Upper lobe of left lung (tissue), 6 donors: ENCODE measurements at places on chromosomes 13 and 19. TPM values are rescaled to one million over a fixed set of nuclear protein-coding genes. Genes with fewer than 3 reads are reported as not detected.
A peak's percentile ranks its signal among the peaks of the same experiment; 100 is the strongest.

DNA sequence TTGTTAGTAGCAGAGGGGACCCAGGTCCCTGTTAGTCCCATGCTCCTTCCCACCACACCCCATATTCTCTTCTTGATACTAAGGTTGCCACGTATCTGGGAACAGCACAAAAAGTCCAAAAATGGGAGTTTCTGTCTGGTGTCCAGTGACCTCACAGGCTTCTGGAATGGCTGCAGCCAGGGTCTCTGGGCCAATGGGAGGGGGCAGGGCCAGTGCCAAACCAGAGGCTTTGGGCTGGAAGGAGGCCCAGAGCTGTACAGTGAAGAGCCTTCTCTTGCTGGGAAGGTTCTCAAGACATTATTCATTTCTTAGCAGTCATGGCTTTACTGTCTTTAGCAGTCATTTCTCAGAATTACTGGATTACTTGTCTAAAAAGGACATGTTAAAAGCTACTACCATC lies 119.2 kb downstream of the FRY start:
- H3K27ac ChIP-seq, result no peak overlapping the region
- DNase-seq, result peak; percentile 23
- H3K36me3 ChIP-seq, result no peaks in the 10 kb centered on the region
- no peaks in the 10 kb centered on the region for H3K4me1 ChIP-seq
- no peak overlapping the region for H3K4me3 ChIP-seq

DNA sequence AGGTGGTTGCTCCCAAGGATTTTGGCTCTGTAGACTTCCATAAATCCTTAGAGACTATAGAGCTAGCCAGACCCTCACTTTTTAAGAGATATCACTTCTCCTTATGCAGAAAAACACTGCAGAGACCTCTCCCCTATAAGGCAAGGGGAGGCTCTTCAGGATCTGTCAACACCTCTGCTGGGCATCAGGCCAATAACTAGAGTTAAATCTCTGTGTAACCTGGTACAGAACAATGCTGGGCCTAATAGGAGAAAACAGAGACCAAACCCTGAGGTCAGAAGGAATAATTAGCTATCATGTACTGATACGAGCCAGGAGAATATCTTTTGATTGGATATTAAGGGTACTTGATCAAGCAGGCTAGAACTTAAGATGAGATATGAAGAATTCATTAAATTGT lies 358.5 kb downstream of the TBC1D4 start:
- no peaks in the 10 kb centered on the region for H3K36me3 ChIP-seq
- H3K4me3 ChIP-seq, result no peak overlapping the region
- H3K4me1 ChIP-seq, result no peaks in the 10 kb centered on the region
- no peaks in the 10 kb centered on the region for H3K27me3 ChIP-seq

GRCh38 chr19:8476524-8476923 lies 25.9 kb downstream of the PRAM1 start:
- no peak overlapping the region for H3K4me3 ChIP-seq
- no peak for DNase-seq
- H3K27ac ChIP-seq, result no peak overlapping the region
- peaks cover 88% of the 10 kb centered on the region for H3K36me3 ChIP-seq
- peaks cover 39% of the 10 kb centered on the region for H3K4me1 ChIP-seq
- H3K27me3 ChIP-seq, result no peaks in the 10 kb centered on the region

GRCh38 chr13:79108914-79109643 lies 297.0 kb downstream of the RBM26 start:
- H3K36me3 ChIP-seq, result no peaks in the 10 kb centered on the region
- H3K4me1 ChIP-seq, result no peaks in the 10 kb centered on the region
- H3K27ac ChIP-seq, result no peak overlapping the region
- H3K27me3 ChIP-seq, result no peaks in the 10 kb centered on the region
- H3K4me3 ChIP-seq, result no peak overlapping the region

DNA sequence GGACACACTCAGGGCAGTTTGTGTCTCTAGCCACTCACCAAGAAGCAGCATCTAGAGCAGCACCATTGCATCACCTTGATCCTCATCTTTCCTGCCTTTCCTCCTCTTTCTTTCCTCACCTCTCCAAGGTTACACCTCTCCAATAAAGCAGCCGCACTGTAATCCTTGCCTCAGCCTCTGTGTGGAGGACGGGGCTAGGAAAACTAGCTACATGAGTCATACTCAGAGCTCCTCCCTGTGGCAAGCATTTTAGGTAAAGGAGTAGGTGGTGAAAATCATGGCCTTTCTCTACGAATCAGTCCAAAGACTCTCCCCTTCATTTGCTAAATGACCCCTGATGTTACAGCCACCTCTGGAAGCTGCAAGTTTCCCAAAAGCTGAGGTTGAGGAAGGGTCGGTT lies 108.9 kb downstream of the DNAJC15 start:
- no peak for DNase-seq
- no peaks in the 10 kb centered on the region for H3K36me3 ChIP-seq
- no peaks in the 10 kb centered on the region for H3K27me3 ChIP-seq
- no peak overlapping the region for H3K4me3 ChIP-seq
- H3K4me1 ChIP-seq, result no peaks in the 10 kb centered on the region
- no peak overlapping the region for H3K27ac ChIP-seq

DNA sequence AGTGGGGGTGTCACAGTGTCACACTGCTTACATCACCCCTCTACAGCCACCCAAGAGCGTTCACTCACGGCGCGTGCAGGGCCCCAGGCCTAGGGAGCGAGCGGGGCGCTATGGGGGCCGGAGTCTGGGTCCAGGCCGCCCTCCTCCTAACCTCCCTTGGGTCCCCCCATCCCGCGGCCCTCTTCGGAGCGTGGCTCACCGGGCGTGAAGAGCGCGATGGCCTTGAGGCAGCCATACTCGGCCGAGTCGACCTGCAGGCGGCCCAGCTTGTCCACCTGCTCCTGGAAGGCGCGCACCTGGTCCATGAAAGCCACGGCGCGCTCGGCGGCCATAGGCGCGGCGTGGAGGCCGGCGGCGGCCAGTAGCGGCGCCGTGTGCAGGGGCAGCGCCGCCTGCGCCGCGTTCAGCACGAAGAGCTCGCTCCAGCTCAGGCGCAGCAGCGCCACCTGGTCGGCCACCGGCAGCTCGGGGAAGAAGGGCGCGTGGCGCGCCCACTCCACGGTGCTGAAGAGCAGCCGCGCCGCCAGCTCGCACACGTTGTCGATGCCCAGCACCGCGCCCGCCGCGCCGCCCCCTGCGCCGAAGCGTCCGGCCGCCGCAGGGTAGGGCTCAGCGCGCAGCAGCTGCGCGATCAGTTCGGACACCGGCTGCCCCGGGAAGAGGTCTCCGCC lies 9.4 kb downstream of the OCEL1 start:
- peak; percentile 95 for DNase-seq
- peaks cover 29% of the 10 kb centered on the region for H3K4me1 ChIP-seq
- H3K27me3 ChIP-seq, result no peaks in the 10 kb centered on the region
- peaks cover 30% of the 10 kb centered on the region for H3K36me3 ChIP-seq
- H3K4me3 ChIP-seq, result peak overlapping the region; percentile 61

DNA sequence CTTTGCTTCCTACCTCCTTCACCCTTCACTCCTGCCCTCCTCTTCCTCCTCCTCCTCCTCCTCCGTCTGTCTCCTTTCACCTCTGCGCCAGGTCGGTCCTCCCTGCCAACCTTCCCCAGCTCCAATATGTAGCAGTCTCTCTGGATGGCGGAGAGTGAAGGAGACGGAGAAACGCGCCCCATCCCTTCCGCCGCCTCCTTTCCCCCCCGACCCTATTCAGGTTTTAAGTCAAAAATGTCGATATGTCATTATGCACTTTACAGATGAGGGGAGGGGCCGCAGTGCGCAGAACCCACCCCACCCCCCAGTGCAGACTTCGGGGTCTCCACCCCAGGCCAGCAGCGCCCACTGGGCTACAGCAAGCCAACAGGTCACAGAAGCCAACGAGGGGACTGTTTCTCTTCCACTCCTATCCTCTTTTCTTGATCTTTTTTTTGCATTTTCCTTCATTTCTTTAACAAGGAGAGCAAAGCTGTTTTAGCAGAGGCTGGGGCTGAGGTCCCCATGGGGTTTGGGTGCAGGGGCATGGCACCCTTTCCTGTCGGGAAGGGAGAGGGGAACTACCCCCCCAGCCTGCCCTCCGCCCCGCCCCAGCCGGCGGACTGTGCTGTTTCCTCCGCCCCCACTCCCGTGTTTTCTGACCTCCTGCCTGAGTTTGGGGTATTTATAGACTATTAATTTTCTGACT lies 9.2 kb downstream of the MIDN start:
- no peaks in the 10 kb centered on the region for H3K27me3 ChIP-seq
- peaks cover 87% of the 10 kb centered on the region for H3K4me1 ChIP-seq
- H3K36me3 ChIP-seq, result peaks cover 22% of the 10 kb centered on the region
- DNase-seq, result peak; percentile 81
- H3K27ac ChIP-seq, result peak overlapping the region; percentile 100

DNA sequence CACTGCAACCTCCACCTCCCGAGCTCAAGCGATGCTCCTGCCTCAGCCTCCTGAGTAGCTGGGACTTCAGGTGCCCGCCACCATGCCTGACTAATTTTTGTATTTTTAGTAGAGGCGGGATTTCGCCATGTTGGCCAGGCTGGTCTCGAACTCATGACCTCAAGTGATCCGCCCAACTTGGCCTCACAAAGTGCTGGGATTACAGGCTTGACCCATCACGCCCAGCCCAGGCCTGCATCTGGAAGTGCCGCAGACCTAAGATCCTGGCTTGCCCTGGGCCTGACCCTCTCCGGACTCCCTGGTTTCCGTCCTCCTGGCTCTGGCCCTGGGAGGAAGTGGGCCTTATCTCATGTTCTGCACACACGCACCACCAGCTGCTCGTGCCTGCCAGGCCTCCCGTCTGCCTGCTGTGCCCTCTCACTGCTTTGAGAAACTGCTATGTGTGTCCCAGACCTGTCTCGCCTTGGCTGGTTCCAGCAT lies 4.7 kb upstream of the PTGIR start:
- no peak overlapping the region for H3K4me3 ChIP-seq
- H3K36me3 ChIP-seq, result no peaks in the 10 kb centered on the region
- H3K27ac ChIP-seq, result peak overlapping the region; percentile 17

GRCh38 chr19:29277102-29277501 lies 64.2 kb upstream of the UQCRFS1 start:
- H3K27ac ChIP-seq, result no peak overlapping the region
- H3K27me3 ChIP-seq, result no peaks in the 10 kb centered on the region
- H3K4me3 ChIP-seq, result no peak overlapping the region
- no peaks in the 10 kb centered on the region for H3K36me3 ChIP-seq
- DNase-seq, result no peak
- no peaks in the 10 kb centered on the region for H3K4me1 ChIP-seq

DNA sequence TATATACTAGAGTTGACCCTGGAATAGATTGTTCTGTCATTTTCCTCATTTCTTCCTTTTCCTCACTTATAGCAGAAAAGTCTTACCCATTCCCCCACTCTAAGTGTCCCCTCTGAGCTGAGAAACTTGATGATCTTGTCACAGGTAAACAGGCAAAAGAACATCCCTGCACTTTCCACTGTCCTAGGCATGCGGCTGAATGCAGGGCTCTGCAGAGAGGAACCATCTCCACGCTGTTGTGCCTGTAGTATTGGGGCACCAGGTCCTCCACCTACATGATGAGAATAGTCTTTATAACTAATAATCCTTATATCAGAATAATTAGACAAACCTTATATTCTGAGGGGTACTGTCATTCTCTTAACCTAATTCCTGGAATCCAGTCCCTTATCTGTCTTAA lies 211.3 kb downstream of the RBM26 start:
- H3K27ac ChIP-seq, result no peak overlapping the region
- H3K36me3 ChIP-seq, result no peaks in the 10 kb centered on the region
- H3K27me3 ChIP-seq, result no peaks in the 10 kb centered on the region
- H3K4me3 ChIP-seq, result no peak overlapping the region
- H3K4me1 ChIP-seq, result no peaks in the 10 kb centered on the region

DNA sequence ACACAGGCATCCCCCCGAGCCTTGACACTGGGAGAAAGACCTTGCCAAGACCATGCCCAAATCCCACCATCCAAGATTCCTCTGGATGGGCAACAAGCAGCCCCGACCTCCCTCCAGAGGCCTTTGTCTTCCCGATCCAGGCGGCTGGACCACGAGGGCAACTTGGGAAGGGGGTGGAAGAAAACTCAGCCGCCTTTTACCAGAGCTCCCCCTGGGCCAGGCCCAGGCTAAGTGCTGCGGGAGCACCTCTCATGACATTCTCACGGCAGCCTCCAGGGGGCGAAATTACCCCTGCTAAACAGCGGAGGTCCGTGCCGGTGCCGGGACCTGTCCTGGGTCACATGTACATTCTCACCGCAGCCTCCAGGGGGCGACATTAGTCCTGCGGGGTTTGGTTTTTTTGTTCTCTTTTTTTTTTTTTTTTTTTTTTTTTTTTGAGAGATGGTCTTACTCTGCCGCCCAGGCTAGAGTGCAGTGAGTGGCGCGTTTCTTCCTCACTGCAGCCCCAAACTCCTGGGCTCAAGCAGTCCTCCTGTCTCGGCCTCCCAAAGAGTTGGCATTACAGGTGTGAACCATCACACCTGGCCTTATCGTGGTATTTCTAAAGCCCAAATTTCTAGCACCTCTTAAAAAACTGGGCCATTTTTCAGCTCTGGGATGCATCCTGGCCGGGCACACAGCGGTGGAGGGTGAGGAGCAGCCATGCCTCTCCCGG lies 2.1 kb upstream of the RSPH6A start:
- peaks cover 4% of the 10 kb centered on the region for H3K4me1 ChIP-seq
- H3K27ac ChIP-seq, result no peak overlapping the region
- peaks cover 35% of the 10 kb centered on the region for H3K36me3 ChIP-seq
- no peak overlapping the region for H3K4me3 ChIP-seq

- no peak overlapping the region for H3K4me3 ChIP-seq
- H3K27me3 ChIP-seq, result no peaks in the 10 kb centered on the region
- no peak overlapping the region for H3K27ac ChIP-seq
- H3K36me3 ChIP-seq, result no peaks in the 10 kb centered on the region
Observed at GRCh38 chr13:99905224-99905623, 66.3 kb downstream of the ZIC5 start.

GRCh38 chr19:10237702-10238101 lies 6.6 kb upstream of the S1PR2 start:
- no peak overlapping the region for H3K4me3 ChIP-seq
- H3K27me3 ChIP-seq, result no peaks in the 10 kb centered on the region
- peak overlapping the region; percentile 74 for H3K27ac ChIP-seq

The TMEM221 gene
- not detected for total RNA-seq

The CABP5 gene
- not detected for total RNA-seq

The ZNF491 gene
- 2.6 TPM for total RNA-seq

The SYNGR4 gene
- total RNA-seq, result not detected
